Jurkat, Clone E6-1 (cell line): ENCODE measurements at places on chromosomes 2 and 18.

DNA sequence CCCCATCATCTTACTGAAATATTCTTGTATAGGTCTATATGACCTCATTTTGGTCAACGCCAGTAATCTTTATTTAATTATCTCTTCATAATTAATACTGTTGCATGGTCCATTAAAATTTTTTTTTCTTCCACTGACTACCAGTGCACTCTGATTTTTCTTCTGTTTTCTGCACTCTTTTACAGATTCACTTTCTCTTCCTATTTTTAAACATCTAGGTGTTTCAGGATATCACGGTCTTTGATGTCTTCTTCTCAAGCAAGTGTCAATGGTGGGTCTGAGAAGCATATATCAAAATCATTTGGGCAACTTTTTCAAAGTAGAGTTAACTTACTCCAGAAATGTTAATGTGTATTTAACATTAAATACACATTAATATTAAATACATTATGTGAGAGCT is 51.4 kb downstream of the CCDC141 start:
- DNase-seq, result no peak

- no peak for DNase-seq
Observed at GRCh38 chr2:104845946-104846785, 7.7 kb upstream of the POU3F3 start.

- DNase-seq, result no peak
Observed at GRCh38 chr2:30565851-30566358, 118.9 kb downstream of the LCLAT1 start.

DNA sequence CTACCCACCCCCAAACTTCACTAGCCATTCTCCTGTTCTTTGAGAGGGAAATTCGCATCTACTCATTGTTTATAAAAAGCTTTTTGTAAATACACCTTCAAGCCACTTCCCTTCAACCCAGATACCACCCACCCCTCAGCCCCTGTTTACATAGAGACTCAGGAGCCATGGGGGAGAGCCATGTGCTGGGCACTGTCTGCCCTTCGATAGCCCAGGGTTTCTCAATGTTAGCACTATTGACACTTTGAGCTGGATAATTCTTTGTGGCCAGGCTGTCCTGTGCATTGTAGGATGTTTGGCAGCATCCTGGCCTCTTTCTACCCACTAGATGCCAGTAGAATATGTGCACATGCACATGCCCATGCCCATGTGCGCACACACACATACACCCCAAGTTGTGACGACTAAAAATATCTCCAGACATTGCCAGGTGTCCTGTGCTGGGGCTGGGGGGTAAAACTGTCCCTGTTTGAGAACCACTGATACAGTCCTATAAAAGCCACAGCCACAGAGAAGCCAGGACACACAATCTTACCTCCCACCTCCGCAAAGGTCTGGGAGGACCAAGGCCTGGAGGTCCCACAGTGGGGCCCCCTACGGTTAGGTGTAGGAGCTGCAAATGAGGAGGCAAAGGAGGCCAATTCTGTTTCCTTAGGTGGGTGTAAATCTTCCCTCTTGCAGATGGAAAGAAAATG is 44.5 kb upstream of the ASPRV1 start:
- no peak for DNase-seq

GRCh38 chr2:65175894-65176530 is 46.1 kb upstream of the RAB1A start:
- no peak for DNase-seq

DNA sequence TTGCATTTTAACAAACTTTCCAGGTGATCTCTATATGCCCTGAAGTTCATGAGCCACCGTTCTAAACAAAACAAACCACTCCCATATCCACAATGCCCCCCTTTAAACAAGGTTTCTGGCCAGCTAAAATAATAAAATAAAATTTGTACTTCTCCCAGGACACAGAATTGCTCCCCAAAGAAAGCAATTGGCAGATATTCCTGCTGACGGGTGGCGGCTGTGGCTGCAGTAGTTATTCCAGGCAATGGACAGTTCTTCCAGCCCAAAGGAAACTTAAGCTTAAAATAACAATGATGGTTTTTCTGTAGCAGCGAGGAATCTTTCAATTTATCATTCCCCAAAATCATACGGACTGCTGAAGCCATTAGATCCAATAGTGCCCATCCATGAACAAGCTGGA is 260.5 kb upstream of the ZNF521 start:
- DNase-seq, result no peak

DNA sequence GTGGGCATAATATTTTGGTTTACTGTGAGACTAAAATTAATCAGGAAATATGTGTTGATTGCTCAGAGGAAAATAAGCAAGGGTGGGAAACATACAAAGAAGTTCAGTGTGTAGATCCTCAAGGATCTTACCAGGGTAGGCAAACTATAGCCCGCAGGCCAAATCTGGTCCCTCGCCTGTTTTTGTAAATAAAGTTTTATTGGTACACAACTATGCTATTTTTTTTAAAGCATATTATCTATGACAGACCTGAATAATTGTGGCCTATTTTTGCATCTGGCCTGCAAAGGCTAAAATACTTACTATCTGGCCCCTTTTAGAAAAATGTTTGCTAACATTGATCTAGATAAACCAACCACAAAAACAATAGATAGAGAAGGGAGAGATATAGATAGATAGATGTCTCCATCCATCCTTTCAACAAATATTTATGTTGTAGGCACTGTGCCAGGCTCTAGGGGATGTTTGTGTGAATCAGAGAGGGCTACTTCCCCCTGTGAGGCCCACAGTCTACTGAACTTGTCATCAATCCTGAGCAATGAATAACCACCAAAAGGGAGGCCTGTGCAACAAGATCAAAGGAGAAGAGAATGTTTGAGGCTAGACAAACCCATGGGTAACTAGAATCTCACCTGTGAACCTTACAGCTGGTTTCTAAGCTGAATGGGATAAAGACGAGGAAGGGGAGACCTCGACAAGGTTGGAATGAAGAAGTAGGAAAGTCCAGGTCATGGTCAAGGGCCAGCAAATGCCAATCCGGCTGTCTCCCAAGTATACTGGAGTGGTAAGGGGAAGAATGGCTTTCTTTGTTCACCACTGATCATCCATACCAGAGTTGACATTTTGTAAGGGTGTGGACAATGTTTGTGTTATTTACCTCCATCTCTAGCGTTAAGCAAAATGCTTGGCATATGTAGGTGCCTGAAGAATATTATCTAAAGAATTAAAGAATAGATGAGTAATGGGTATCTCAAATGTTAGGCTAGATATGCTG is 23.6 kb downstream of the ALPK2 start:
- no peak for DNase-seq

- no peak for DNase-seq
Observed at GRCh38 chr18:69981948-69982347, 34.3 kb upstream of the CD226 start.

DNA sequence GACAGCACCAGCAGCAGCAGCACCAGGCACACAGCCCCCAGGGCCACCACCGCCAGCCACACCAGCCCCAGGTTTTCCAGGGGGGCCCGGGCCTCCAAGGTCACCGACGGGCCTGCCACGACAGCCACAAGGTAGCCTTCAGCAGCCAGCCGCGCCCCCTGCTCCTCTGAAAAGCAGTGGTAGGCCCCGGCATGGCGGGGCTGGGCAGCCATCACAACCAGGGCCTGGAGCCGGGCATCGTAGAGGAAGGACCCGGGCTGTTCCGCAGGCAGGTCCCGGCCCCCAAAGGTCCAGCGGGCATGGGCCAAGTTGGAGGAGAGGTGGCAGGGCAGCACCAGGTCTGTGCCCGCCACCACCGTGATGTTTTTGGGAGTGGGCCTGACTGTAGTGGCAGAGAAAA is 3.3 kb upstream of the ANKRD39 start:
- DNase-seq, result no peak

- no peak for DNase-seq
Observed at GRCh38 chr2:227671170-227671905, 4.7 kb downstream of the SCYGR5 start.

GRCh38 chr2:59887366-59887765 is 666.1 kb downstream of the BCL11A start:
- DNase-seq, result no peak
